ENCODE measurements at places on chromosomes 16 and 17. TPM values are rescaled to one million over a fixed set of nuclear protein-coding genes. Genes with fewer than 3 reads are reported as not detected.

CPHXL gene
- not detected for polyA plus RNA-seq

KRT23 gene
- polyA plus RNA-seq, result 0.66 TPM

GRCh38 chr16:27759967-27760788 lies 210.2 kb downstream of the KATNIP start:
- no peak for DNase-seq

DNA sequence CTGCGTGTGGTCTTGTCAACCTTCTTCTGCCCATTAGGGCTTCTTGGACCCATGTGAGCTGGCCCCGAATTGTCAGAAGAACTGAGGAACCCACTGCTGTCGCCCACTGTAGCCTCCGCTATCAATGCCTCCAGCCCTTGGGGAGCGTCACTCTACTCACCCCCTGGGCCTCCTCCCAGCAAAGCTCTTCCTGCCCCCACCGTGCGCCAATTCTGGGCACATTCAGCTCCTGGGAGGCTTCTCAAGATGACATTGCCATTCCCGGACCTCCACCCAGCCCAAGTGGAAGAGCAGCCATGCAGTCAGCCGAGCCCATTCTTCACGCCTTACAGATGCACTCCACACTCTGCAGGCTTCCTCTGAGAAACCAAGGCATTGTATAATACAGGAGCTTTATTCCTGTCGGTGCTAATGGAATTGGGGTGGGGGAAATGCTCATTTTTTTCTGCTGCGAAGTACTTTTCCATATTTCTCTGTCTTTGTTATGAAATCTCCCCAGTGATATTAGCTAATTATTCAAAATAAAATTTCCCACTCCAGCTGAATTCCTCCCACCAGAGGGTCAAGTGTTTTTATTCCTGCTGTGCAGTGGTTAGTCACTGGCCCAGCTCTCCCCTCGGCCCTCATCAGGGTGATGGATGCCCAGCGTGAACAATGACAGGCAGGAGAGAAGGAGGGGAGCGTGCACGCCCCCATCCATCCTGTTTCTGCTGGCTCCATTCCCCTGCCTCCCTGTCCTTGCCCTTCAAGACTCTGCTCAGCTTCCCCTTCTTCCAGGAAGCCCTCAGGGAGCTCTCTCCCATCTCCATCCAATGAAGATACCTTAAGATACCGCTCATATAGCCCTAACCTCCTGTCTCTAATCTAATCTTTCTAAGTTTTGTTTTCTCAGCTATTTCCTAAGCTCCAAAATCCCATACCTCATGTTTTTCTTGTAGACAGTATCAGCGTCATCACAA lies 87.7 kb downstream of the C16orf95 start:
- DNase-seq, result no peak

THUMPD1 gene
- polyA plus RNA-seq, result 12.7 TPM

GRCh38 chr17:48925251-48925990 lies 17.2 kb downstream of the UBE2Z start:
- DNase-seq, result no peak

GRCh38 chr16:9909072-9909825 lies 273.0 kb downstream of the GRIN2A start:
- no peak for DNase-seq

NAE1 gene
- 44.3 TPM for polyA plus RNA-seq

GRCh38 chr17:13076905-13077304 lies 59.1 kb upstream of the ELAC2 start:
- no peak for DNase-seq

GRCh38 chr16:58843675-58844074 lies 109.6 kb upstream of the GOT2 start:
- no peak for DNase-seq

DNA sequence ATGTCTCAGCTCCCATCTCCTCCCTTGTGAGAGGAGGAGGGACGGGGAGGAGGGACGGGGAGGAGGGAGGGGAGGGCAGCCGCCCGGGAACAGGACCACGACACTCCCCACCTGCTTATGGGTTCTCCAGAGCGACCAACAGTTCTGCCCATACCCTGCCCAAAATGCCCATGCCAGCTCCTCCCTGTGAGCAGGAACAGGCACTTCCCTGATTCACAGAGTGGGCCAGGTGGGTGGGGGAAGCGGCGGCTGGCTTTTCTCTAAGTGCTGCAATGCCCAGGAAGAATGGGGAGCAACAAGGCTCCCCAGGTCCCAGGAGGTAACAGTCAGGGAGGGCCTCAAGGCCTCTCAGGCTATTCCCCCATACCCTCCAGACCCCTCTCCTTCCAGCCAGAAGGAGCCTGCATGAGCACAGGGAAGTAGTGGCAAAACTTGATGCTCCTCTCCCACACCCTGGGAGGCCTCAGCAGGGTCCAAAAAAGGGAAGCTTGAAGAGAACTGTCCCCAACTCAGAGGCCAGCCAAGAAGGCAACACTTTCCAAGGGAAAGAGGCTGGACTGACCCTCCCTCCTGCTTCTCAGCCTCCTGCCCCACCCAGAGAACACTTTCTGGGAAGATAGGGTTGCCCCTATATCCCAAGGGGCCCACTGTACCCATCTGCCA lies 53.8 kb downstream of the MYO18A start:
- no peak for DNase-seq

DNA sequence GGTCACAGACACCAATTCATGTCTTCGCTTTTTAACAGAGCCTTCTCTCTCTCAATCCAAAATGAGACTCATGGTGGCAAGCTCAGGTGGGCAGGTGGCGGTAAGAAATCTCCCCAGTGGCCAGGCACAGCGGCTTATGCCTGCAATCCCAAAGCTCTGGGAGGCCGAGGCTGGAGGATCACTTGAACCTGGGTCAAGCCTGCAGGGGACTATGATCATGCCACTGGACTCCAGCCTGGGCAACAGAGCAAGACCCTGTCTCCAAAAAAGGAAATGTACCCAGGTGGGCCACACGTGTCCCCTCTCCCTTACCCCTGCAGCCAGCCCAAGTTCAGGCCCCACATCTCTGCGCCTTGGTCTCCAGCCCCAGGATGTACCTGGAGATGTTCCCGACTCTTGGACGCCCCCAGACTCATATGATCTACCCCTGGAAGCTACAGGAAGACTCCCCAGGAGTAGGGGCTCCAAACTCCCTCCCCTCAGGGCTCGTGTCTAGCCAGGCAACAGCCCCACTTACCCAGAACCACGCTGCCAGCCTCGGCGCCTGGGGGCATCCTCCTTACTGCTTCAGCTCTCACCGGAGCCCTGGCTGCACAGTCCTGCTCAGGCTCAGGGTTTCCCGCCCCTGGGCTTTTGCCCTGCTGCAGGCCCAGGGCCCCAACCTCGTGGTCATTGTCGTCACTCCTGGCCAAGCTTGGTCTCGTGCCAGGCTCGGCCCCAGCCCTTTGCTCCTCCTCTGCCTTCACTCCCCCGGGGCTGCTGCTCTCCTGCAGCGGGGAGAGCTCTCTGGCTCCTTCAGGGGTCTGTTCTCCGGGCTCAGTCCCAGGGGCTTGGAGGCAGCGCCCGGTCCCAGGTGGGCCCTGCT lies 16.2 kb downstream of the MYLK3 start:
- no peak for DNase-seq

TMEM238L gene
- 26.8 TPM for polyA plus RNA-seq

GRCh38 chr16:49890876-49891275 lies 35.0 kb upstream of the ZNF423 start:
- peak; percentile 63 for DNase-seq

DNA sequence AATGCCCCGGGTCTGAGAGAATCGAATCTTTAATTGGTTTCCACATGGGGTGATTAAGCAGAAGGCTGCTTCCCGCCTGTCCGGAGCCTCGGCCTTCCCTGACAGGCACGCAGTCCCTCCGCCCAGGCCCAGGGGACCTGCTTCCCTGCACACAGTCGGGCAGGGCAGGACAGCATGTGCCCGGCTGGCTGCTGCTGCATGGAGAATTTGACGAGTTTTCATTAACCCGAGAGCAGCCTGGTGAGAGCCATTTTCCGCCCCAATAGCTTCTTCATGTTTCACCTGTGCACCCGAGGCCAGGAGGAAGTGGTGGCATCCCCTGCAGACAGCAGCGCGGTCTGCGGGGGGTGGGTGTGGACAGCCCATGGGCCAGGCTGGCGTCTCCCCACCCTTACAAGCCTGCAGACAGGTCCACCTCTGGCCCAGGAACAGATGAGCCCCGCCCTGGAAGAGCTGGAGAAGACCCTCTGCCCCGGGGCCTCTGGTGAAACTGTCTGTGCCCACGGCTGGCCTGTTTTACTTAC lies 67.0 kb downstream of the KLHDC4 start:
- DNase-seq, result no peak

- peak; percentile 64 for DNase-seq
Measured at GRCh38 chr17:44137891-44138709, 3.6 kb upstream of the HROB start.

DNA sequence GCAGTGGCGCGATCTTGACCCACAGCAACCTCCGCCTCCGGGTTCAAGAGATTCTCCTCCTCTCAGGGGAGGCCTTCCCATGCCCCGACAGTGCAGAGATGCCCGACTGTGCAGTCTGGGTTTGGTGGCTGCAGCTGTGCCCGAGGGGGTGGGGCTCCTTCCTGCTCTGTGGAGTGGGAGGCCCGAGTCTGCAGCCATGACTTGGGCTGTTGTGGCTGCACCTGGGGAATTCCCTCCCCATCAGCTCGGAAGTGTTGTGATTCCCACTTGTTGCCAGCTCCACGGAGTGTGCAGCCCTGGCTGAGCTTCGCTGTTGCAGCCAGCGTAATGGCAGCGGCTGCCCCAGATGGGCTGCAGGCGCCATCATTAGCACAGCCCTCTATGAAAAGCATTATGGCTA lies 66.4 kb upstream of the SMIM36 start:
- no peak for DNase-seq

GRCh38 chr17:8872036-8872704 lies 4.7 kb upstream of the PIK3R6 start:
- no peak for DNase-seq

DOC2B gene
- under 0.01 TPM for polyA plus RNA-seq

CD300A gene
- polyA plus RNA-seq, result 5.4 TPM

- DNase-seq, result no peak
Measured at GRCh38 chr17:48589060-48589830, 796 bp downstream of the HOXB3 start.

PRSS33 gene
- not detected for polyA plus RNA-seq

- DNase-seq, result no peak
Measured at GRCh38 chr17:17125136-17126084, 80.7 kb downstream of the PLD6 start.

DNA sequence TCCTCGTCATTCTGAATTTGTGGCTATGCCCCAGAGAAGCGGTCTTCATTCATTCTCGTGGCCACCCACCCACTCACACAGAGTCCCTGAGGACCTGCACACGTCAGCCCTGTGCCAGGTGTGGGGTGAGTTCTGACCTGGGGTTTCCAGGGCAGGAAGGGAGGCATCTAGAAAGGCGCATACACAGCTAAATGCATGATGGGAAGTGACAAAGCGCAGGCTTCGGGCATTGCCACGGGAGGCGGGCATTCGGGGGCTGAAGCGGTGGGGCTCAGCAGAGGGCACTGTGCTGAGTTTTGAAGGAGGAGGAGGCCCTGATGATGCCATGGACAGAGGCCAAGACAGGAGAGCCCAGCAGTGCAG lies 10.9 kb downstream of the UBALD2 start:
- no peak for DNase-seq

DNA sequence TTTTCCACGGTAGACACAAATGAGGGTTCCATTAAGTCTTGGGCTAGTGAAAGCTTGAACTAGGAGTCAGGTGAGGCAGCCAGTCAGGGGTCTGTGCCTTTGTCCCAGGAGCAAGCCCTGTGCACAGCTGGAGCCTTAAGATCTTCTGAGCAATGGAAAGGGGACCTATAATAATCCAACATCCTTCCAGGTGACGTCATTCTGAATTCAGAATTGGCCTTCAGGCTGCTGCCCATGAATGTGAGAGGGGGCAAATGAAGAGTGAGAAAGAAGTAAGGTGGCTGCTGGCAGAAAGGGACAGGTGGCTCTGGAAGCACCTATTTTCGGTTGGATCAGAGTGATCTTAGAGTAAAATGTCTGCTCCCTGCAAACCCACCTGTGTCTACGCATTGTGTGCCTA lies 488.1 kb upstream of the CDH5 start:
- DNase-seq, result no peak

GRCh38 chr17:65446838-65447526 lies 114.5 kb downstream of the AXIN2 start:
- no peak for DNase-seq

GRCh38 chr17:11980813-11981212 lies 16.5 kb downstream of the ZNF18 start:
- DNase-seq, result no peak

MT2A gene
- 464 TPM for polyA plus RNA-seq

GRCh38 chr17:7109461-7110322 lies 4.9 kb downstream of the ASGR2 start:
- DNase-seq, result no peak

DNA sequence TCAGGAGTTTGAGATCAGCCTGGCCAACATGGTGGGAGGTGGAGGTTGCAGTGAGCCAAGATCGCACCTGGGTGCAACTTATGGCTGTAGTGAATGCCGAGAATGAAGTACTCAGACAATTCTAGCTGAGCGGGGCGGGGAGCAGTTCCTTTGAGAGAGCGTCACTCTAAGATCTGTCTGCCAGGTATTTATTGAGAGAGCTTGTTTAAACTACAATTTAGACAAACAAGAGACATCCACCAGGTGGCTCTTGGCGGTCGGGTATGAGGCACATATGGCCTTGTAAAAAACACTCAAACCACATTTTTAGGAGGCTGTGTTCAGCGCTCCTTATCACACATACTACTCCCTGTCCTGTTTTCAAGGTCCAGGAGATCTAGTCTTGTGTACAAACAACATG lies 40.6 kb upstream of the CDH1 start:
- DNase-seq, result peak; percentile 45

SLC5A2 gene
- 1.8 TPM for polyA plus RNA-seq

GRCh38 chr16:81073560-81074330 lies 3.3 kb downstream of the C16orf46 start:
- DNase-seq, result no peak

GRCh38 chr16:72172105-72173034 lies at the start of gene PMFBP1:
PMFBP1 (minus strand) TSS chr16:72172155; CDS start chr16:72171208, 947 bp downstream.
- DNase-seq, result peak; percentile 80

DNA sequence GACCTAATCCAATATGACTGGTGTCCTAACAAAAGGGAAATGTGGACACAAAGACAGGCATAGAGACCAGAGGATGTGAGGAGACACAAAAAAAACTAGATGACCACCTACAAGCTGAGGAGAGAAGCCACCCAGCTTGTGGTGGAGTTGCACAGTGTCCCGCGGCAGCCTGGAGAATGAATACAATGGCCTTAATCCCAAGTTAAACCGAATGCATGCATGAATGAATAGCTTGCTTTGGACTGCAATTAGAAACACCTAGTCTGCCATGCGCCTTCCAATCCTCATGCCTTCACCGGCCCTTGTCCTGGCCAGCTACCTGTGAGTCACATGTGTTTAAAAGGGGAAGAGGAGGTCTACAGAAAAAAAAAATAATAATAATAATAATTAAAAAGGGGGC lies 72.0 kb downstream of the CNGB1 start:
- DNase-seq, result no peak

TANGO6 gene
- polyA plus RNA-seq, result 1.9 TPM

DNA sequence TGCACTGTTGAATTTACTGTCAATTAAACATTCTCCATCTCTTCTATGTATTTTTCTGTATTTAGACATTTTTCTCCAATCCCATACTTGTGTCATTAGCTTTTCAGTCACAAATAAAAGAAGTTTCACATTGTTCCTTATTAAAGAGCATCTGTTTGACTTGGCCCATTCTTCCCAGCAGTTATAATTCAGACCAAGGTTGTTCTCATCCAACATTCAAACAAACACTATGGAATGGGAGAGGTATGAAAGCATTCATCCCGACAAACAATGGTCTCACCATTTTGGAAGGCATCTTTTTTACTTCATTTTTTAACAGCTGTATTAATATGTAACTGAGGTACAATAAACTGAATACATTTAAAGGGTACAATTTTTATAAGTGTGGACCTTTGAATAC lies 208.8 kb upstream of the MAF start:
- no peak for DNase-seq

ADCY9 gene
- polyA plus RNA-seq, result 8.2 TPM

- no peak for DNase-seq
Measured at GRCh38 chr16:67535201-67535600, 6.6 kb downstream of the RIPOR1 start.

SLC13A2 gene
- polyA plus RNA-seq, result 320 TPM

Data from small intestine (tissue), 16 donors.